ENCODE measurements at places on chromosomes 1 and 21.
A peak's percentile ranks its signal among the peaks of the same experiment; 100 is the strongest.

GRCh38 chr1:55413286-55413685, 198.1 kb upstream of the USP24 start:
- DNase-seq, result no peak

DNA sequence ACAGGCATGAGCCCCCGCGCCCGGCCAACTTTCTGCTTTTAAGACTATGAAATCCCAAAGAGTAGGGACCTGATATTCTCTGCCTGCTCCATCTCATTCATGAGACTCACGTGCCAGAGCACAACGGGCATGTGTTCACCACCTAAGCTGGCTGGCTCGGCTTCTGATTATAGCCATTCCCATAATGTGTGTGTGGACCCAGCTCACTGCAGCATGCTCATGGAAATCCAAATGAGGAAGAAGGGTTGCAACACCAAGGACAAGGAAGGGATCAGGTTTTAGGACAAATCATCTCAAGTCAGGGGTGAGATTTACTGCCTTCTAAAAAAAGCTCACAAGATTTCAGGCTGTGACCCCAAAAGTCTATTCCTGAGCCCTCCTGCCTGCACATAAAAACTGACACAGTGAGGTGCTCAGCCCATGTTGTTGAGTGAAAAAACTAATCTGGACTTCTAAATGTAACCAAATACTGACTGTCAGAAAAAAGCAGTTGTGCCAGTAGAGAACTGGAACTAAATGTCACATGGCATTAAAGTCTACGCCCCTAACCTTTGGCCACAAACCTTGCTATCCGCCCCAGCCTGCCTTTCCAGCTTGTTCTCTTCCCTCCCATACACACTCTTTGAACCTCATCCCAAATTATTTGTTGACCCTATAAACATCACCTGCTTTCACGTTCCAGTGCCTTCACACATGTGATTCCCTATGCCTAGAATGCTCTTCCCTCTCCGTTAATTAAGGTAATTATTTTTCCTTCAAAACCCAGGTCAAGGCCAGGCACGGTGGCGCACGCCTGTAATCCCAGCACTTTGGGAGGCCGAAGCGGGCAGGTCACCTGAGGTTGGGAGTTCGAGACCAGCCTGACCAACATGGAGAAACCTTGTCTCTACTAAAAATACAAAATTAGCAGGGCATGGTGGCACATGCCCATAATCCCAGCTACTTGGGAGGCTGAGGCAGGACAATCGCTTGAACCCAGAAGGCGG, 9.1 kb upstream of the COA7 start:
- DNase-seq, result no peak

GRCh38 chr1:206112600-206113301, 4.4 kb downstream of the AVPR1B start:
- DNase-seq, result no peak

DNA sequence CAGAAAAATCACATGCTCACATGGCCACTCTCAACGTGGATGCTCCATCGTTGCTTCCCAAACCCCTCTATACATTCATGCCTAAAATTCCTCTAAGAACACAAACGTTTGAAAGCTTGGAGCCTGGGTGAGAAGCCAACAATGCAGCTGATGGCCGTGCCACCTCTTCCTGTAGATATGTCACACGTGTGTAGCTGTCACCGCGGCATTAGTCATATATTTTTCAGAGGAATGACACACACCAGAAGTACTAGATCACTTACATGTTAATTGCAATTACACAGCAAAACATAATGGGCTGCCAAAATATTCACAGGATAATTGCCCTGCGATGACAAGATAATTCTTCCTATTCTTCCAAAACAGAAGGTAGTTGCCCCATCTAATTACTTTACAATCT, 112.7 kb upstream of the BACE2 start:
- no peak for DNase-seq

DNA sequence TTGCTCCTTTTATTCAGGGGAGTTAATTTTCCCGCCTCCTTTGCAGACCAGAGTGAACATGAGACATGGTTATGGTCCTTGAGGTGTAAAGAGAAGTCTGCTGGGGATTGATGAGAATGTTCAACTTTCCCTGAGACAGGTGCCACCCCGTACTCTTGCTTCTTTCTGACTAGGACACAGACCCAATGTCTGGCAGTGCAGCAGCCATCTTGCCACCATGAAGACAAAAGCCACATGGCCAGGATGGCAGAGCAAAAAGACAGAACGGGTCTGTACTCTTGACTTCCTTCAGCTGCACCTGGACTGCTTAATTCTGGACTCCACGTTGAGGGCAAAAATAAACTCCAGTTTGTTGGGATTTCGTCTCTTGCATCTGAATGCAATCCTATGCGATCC, 54.1 kb downstream of the KLHDC7A start:
- DNase-seq, result no peak

GRCh38 chr1:47661040-47661439, 223.2 kb downstream of the FOXD2 start:
- DNase-seq, result no peak

GRCh38 chr1:162991444-162991843, 77.7 kb upstream of the RGS4 start:
- no peak for DNase-seq

- no peak for DNase-seq
Measured at GRCh38 chr1:8155528-8156186, 129.5 kb upstream of the ERRFI1 start.

DNA sequence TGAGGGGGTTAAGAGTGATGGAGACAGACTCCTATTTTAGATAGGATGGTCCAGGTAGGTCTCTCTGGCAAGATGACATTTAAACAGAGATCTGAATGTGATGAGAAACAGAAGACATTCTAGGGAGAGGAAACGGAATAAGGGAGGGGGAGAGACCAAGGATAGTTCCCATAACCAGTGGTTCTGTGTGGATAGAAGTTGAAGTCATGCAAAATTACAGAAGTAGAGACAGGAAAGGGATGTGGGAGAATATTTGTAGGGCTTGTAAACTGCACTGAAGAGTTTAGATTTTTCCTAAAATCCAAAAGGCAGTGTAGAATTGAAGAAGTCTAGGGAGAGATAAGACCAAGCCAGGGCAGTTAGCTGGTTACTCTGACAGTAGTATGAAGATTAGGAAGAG, 200.6 kb downstream of the GRIK1 start:
- DNase-seq, result no peak

DNA sequence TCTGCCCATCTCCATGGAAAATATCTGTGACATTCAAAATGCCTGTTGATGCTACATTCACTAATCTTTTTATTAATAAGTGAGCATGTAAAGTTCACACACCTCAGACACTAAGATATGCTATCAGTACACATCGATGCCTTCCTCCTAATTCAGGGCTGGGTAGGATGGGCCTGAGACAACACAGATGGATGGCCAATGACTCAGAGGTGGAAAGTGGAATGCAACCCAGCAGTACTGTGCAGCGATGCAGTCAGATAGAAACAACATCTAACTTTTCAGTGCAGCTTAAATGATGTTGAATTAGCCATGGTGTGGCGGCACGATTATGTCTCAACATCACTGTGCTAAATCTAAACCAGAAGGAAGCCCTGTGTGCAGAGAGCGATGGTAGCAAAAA, 161.6 kb upstream of the KCNJ15 start:
- DNase-seq, result no peak

DNA sequence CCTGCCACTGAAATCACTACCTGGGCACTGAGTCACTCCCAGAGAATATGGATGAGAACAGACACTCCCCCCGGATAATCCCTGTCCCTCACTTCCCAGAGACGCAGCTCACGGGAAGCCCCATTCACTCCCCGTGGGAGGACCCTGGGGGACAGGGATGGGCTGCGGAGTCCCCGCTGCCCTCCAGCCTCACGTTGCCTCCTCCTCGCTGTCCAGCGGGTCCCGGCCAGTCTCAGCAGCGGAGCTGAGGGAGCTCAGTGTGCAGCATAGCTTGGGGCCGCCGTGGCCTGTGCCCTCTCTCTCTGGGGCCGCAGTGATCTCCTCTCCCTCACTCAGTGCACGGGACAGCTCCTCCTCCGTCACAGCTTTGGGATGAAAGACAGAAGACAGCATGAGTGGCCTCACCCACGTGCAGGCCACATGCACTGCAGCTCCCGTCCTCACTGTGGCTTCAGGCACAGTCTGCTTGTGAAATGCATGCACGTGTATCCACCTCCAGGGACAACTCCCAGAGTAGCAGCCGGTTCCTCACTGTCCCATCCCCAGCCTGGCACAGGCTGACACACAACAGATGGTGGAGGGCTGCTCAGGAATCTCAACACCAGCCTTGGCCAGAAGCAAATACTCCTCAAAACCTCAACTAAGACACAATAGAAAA, 7.4 kb downstream of the CFAP410 start:
- no peak for DNase-seq

DNA sequence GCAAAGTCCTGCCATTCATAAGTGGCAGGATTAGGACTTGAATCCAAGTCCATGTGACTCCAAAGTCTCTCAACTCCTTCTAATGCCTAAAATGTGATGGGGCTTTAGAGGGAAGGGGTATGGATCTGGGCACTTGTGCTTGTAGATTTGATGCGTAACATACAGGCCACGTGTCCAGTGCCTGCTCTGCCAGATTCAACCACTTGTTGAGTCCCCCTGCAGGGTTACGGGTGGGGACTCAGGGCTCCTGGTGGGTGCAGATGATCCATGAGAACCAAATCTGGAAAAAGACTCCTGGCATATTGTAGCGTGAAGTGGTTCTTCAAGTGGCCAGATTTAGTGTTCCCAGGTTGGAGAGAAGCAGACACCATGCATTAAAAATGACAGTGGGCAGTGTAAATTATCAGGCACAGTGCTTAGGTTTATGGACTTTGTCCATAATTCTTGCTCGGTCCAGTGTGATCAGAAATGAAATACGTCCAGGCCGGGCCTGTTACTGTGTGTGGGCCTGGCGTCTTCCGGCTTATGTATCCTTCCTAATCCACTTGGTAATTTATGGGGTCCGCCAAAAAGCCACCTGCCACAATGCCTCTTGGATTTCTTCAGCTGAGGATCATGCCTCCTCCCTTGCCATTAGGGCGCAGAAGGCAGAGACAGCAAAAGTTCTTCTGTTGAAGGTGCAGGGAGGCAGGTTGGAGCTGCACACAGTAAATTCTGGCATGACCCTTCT, 51.2 kb upstream of the LRP8 start:
- DNase-seq, result no peak

GRCh38 chr1:210298936-210299335, 29.8 kb upstream of the HHAT start:
- DNase-seq, result no peak

DNA sequence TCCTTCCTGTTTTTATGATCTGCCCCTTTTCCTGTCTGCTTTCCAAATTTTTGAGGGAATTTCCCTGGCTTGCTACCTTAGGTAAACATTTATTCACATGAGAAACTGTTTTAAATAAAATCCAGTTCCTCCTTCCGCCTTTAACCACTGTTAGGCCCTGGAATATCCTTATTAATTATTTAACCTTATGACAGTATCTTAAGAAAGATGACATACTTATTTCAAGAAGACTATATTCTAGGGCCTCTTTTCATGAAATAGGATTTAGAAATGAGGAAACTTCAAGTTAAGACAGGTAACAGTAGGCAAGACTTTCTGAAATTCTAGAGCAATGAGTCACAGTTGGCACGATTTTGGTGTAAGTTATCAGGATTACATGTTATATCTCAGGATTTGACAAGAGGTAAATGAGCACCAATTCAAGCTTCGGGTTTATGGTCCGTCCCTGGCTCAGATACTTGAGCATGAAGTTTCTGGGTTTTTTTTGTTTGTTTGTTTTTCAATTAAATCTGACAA, 2.0 kb upstream of the TNFSF18 start:
- no peak for DNase-seq

GRCh38 chr1:110266834-110267233, 56.7 kb downstream of the KCNC4 start:
- no peak for DNase-seq

GRCh38 chr1:225933072-225933471, 7.9 kb downstream of the LEFTY2 start:
- DNase-seq, result no peak

GRCh38 chr1:54114001-54114400, 38.8 kb downstream of the CDCP2 start:
- DNase-seq, result no peak

GRCh38 chr1:226035915-226036314, 26.6 kb upstream of the H3-3A start:
- DNase-seq, result no peak

- no peak for DNase-seq
Measured at GRCh38 chr21:41359286-41359685, 2.5 kb upstream of the MX2 start.

GRCh38 chr1:35573198-35574124, at the start of gene TFAP2E:
Gene TFAP2E (plus strand): TSS chr1:35573314. CDS start chr1:35573578, 264 bp downstream.
- DNase-seq, result no peak

- DNase-seq, result no peak
Measured at GRCh38 chr1:214209260-214209808, 71.6 kb upstream of the SMYD2 start.

DNA sequence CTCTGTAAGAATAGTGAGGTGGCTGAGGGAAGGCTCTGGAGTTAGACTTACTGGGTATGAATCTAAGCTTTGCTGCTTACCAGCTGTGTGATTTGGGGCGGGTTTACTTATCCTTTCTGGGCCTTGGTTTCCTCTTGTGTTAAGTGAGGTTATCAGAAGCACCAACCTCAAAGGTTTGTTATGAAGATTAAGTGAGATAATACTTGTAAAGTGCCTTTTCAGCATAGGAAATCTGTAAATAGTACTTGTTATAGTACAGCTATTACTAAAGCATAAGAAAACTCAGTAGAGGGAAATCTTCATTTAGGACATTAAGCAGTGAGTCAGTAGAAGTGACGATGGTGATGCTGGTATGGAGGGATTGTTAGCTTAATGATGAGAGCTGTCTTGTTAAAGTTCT, 12.1 kb downstream of the HHAT start:
- peak; percentile 48 for DNase-seq

DNA sequence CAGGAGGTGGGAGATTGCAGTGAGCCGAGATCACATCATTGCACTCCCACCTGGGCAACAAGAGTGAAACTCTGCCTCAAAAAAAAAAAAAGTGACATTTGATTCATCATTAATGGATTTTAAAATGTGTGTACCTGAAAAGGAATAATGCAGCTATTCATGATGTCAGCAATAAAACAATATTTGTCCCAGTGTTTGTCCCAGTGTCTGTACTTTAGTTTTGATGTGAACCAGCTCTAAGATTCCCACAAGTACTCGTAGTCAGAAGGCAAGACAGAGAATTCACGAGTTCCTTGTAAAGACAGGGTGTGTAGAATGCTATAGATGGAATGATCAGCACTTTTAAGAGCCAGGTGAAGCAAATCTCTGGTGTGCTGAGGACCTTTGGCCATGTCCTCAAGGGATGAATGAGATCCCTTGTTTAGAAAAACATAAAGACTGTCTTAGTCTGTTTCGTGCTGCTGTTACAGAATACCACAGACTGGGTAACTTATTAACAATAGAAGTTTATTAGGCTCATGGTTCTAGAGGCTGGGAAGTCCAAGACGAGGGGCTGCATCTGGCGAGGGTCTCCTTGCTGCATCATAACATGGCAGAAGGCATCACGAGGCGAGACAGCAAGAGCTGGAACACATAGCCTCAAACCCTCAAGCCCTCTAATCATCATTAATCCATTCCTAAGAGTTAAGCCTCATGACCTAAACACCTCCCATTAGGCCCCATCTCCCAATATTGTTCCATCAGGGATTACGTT, 12.0 kb upstream of the TMPRSS2 start:
- DNase-seq, result no peak
